ENCODE measurements at places on chromosomes 6 and 20.

DNA sequence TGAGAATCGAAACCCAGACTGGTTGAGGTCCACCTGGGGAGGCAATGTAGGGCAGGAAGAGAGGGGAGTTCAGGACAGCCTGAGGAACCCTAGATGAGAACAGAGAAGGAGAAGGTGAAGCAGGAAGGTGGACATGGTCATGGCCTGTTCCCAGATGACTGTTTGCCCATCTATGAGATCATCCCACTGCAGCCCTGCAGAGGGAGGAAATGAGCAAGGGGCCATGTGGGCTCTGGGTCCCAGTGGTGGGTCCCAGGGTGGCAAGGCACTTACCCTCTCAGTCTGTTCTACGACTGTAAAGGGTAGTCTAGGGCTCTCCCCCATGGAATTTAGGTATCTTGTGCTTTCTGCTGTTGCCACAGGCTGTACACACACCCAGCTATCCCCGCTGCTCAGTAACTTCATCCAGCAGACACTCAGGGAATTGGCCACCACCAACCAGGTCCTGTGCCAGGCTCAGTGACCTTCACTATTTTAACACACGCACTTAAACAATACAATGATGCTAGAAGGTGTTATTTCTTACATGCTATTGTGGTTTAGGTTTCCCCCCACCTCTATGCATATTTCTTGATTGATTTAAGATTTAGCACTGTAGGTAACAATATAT is 89.8 kb downstream of the TOX2 start:
- no peak for DNase-seq

- DNase-seq: no peak
These were observed 297.3 kb upstream of the IRAK1BP1 start for GRCh38 chr6:78570044-78570443.

GRCh38 chr20:49896204-49896603 is 19.1 kb downstream of the SPATA2 start:
- no peak for DNase-seq

- no peak for DNase-seq
These were observed 35.8 kb upstream of the TMEM14A start for GRCh38 chr6:52635049-52635577.

DNA sequence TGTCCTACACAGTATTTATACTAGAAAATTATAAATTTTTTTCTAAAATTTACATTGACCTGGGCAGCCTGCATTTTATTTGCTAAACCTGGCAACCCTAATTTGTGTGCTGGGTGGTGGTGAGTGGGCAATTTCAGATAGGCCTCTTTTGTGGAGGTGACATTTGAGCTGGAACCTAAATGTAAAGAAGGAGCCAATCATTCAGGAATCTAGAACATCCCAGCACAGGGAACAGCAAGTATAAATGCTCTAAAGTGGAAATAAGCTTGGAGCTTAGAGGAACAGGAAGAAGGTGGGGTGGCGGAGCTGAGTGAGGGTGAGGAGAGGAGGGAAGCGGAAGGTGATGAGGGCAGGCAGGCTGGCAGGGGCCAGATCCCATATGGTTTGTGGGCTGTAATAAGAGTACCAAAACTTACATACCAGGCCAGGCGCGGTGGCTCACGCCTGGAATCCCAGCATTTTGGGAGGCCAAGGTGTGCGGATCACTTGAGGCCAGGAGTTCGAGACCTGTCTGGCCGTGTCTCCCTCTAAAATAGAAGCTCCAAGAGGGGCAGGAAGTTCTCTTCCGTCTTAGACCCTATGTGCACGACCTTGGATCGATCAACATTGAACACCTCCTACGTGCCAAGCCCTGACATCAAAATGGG is 549 bp upstream of the CSE1L start:
- peak; percentile 9 for DNase-seq

DNA sequence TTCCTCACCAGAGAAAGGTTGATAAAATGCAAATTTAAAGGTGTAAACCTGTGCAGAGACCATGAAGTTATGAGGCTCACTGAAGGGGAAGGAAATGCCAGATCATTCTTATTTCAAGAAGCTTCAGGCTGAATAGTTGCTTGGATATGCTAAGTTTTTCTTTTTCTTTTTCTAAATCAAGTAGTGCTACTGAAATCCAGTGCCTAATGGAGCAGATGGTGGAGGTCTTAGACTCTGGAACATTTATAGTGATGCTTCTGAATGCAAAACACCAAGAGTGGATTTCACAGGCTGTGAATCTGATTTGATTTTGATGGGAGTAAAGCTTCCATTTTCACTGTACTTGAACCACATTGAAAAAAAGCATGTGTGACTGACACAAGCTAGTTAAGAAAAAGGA is 151.2 kb upstream of the BEND3 start:
- no peak for DNase-seq

DNA sequence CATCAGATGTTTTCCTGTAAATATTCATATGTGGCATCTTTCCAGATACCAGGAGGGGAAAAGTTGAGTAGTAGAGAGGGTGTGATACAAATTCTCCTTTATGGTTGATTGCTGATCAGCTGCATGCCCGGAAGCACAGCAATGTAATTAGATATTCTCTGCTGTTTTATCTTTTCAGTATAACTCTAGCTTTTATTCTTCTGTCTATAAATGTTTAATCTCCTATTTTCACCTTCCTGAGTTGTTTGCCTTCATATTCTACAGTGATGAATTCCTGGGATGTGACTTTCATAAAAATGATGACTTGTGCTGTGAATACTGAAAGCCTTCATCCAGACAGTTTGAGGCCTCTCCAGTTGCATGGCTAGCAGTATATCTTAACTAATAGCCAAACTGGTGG is 53.7 kb downstream of the SH3BGRL2 start:
- no peak for DNase-seq

DNA sequence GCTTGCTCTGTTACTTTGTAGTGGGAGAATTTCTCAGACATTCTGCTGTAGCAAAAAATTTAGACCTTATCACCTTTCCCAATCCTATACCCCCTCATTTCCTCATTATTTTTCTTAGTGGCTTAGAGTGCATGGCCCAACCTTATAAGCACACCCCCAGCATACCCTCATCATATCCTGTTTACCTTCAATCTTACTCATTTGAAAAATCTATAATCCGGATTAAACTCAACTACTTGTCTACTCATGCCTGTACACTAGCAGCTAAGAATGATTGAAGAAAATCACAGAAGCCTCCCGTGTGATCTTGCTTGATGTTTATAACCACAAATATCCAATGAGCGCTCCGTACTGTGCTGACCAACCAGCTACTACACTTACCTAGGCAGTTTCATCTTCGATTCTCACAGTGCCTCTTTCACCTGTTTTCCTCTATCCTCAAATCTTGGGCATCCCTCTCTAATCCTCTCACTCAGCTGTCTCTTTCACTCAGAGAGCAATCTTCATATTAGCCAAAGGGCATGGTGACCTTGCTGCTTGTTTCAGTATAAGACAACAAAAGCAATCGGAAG is 36.6 kb downstream of the AIG1 start:
- DNase-seq: no peak

- DNase-seq: no peak
These were observed 132.1 kb upstream of the ARID1B start for GRCh38 chr6:156645097-156645496.

DNA sequence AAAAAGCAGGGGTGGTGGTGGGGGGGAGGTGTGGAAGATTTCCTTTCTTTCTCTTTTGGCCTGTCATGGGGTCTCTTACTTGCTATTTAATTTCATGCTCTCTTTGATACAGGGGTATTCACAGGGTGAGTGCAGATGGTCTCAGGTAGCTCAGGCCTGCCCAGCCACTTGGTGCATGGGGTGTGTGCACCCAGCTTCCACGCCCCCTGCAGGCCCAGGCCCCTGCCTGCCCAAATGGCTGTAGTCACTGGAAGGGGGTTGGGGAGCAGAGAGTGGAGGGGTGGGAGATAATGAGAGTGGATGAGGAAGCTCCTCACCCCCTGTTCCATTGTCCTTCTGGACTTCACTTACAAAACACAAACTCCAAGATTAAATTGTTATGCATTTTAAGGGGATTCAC is 133.6 kb upstream of the SGK1 start:
- no peak for DNase-seq

DNA sequence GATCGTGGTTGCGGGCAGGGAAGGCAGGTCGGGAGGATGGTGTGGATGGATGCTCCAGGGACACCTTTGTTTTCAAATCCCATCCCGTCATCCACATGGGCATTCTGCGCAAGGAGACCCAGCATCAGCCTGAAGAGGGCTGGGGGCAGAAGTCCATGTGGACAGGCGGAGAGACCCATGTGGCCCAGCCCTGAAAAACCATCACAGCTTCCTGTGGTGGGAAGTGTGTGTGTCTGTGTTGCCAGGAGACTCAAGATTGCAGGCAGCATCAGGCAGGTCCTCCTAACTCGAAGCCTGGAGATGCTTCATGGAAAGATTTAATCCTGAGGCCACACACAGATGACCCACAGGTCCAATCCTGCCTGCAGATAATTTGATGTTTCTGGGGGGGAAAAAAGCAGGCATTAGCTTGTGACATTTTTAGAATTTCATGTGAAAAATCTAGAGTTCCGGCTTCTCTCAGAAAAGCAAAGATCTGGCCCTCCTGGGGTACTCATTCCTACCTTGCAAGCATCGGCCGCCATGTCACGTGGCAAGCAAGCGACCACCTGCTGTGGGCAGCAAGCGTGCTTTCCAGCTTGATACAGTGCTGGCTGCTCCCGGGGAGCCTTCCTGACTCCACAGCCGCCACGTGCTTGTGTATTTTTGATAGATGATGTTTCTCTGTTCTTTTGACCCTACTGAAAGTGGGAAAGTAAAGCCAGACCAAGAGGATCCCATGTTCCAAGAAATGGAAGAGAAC is 25.8 kb downstream of the BCAS4 start:
- no peak for DNase-seq

Measured in DMS153 (cell line).